ENCODE measurements at places on chromosomes 7 and 10.

- no peak for DNase-seq
These were observed 894 bp upstream of the ZSCAN21 start for GRCh38 chr7:100048680-100049079.

GRCh38 chr10:101660256-101660655, 34.7 kb downstream of the FBXW4 start:
- no peak for DNase-seq

- no peak for DNase-seq
These were observed 634.3 kb downstream of the PARD3 start for GRCh38 chr10:34180749-34181148.

DNA sequence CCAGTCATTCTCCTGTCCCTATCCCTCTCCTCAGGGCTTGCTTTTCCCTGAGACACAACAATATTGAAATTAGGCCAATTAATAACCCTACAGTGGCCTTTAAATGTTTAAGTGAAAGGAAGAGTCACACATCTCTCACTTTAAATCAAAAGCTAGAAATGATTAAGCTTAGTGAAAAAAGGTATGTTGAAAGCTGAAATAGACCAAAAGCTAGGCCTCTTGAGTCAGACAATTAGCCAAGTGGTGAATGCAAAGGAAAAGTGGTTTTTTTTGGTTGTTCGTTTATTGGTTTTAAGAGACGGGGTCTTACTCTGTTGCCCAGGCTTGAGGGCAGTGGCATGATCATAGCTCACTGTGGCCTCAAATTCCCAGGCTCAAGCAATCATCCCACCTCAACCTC, 9.7 kb upstream of the ATAD1 start:
- no peak for DNase-seq

DNA sequence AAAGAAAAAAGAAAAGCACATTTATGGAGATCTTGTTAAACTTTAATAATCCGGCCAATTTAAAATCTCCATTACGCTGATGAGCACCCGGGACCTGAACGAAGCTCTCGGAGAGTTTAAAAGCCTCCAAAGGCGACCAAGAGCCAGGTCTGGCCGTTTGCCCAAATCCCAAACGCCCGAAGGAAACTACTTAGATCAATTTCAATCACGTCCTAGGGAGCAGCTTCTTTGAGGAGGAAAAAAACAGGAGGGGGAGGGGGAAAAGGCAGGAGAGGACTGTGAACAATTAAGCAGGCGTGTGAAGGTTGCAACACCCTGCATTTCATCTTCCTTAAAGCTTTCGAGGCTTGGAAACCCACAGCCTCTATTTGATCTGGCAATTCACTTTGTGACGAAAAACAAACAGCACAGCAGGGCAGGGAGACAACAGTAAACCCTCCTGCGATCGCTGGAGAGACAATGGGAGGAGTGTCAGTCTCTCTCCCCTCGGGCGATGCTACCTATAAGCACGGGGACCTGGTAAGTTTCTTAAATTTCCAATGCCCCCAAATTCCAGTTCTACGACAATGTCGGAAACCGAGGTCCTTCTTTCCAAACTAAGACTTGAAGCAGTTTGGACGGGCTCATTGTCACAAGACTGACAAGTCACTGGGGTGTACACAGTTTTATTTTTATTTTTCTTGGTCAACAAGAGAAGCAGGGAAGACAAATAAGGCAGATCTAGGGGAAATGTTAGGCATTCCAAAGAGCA, 1.2 kb downstream of the KLF6 start:
- DNase-seq, result peak; percentile 66

GRCh38 chr10:26486990-26487850, 49.1 kb downstream of the APBB1IP start:
- DNase-seq, result no peak

- no peak for DNase-seq
These were observed 211.1 kb upstream of the GALNT17 start for GRCh38 chr7:70920876-70921275.

GRCh38 chr10:73339436-73339835, 19.2 kb downstream of the CFAP70 start:
- DNase-seq, result no peak

- peak; percentile 23 for DNase-seq
These were observed 26.4 kb downstream of the BEND7 start for GRCh38 chr10:13502380-13502779.

- DNase-seq, result no peak
These were observed 5.7 kb upstream of the HOXA13 start for GRCh38 chr7:27205325-27206280.

All from NCI-H2171 treated with DMSO at 0.1 percent for 48 hours (cell line).